NCI-H187 treated with DMSO at 0.1 percent for 48 hours (cell line): ENCODE measurements at places on chromosomes 2 and 18.

GRCh38 chr2:120539937-120540718, 194.2 kb downstream of the INHBB start:
- no peak for DNase-seq

GRCh38 chr2:137411585-137411984, 552.7 kb upstream of the HNMT start:
- DNase-seq, result no peak

GRCh38 chr18:44958455-44958854, 277.8 kb downstream of the SETBP1 start:
- no peak for DNase-seq

- DNase-seq, result no peak
These were observed 14.7 kb upstream of the NEU4 start for GRCh38 chr2:241794250-241794823.

DNA sequence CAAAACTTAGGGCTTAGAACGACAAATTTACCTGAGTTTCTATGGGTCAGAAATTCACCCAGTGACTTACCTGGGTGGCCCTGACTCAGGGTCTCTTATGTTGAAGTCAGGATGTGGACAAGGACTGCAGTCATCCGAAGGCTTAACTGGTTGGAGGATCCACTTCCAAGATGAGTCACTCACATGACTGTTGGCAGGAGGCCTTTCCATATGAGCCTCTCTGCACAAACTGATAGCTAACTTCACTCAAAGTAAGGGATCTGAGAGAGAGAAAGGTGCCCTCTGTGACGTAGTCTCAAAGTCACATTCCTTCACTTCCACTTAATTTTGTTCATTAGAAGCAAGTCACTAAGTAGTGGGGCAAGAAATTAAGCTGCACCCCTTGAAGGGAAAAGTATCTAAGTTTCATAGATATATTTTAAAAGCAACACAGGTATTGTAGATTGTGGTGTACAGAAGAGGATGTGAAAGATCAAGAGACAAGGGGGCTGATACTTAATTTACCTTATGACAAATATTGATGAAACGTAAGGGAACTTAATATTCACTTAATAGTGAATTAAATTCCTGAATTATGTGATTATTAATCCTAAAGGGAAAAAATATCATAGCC, 48.4 kb downstream of the TANK start:
- DNase-seq, result no peak

- no peak for DNase-seq
These were observed 130.5 kb downstream of the PLCL1 start for GRCh38 chr2:197934934-197935289.

DNA sequence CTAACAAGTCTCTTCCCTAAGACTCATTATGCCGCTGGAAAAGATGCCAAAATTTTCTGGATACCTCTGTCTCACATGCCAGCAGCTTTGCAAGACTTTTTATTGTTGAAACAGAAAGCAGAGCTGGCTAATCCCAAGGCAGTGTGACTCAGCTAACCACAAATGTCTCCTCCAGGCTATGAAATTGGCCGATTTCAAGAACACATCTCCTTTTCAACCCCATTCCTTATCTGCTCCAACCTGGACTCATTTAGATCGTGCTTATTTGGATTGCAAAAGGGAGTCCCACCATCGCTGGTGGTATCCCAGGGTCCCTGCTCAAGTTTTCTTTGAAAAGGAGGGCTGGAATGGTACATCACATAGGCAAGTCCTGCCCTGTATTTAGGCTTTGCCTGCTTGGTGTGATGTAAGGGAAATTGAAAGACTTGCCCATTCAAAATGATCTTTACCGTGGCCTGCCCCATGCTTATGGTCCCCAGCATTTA, 26.3 kb downstream of the DHRS9 start:
- DNase-seq, result no peak

DNA sequence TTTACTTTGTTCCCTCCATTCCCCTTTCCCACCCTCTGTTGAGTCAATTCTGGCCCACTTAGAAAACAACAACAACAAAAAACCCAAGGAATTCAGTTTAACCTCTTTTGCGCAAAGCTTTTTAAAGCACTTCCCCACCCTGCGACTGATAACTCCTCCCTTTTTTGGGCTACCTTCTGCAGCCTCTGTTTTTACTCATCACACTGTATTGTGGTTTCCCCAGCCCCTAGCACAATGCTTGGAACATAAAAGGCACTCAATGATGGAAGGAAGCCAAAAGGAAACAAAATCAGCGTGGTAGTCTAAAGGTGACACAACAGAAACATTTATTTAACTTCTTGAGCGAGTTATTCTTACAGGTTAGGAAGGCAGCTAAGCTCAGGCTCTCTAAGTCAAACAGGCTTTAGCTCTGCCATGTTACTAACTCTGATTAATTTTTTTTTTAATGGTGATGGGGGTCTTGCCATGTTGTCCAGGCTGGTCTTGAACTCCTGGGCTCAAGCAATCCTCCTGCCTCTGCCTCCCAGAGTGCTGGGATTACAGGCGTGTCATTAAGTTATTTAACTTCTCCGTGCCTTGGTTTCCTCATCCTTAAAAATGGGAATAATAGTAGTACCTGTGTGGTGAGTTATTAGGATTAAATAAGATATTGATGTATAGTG, 1.3 kb downstream of the CEP68 start:
- peak; percentile 64 for DNase-seq

DNA sequence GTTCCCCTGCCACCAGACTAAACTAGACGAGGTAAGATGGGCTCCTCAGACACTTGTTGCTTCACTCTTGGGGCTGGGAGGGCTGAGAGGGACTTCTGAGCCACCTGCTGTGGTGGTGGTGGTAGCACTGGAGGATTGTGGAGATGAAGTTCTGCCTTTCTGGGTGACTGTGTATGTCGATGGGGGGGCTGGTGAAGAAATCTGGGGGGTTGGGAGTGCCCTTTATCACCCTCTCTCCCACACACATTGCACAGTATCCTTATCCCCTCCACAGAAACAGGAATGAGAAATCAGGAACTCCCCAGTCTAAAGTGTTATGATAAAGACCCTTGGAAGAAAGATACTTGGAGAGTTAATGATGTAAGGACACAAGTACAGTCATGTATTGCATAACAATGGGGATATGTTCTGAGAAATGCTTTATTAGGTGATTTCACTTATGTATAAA, 38.5 kb downstream of the HK2 start:
- DNase-seq, result no peak

- DNase-seq, result no peak
These were observed 17.1 kb downstream of the ANKRD44 start for GRCh38 chr2:197293252-197294007.

- DNase-seq, result no peak
These were observed 28.2 kb downstream of the EMX1 start for GRCh38 chr2:72945450-72946019.

- DNase-seq, result peak; percentile 48
These were observed at the start of gene LMAN1 for GRCh38 chr18:59358712-59359575. Gene LMAN1, minus strand, starts transcription at chr18:59359265. Its CDS starts 21 bp downstream, at chr18:59359244.
